Left lung (tissue), 14 donors: ENCODE measurements at places on chromosomes 13 and 19. TPM values are rescaled to one million over a fixed set of nuclear protein-coding genes. Genes with fewer than 3 reads are reported as not detected.

The OR10H1 gene
- polyA plus RNA-seq, result 0.11 TPM

The ZNF776 gene
- polyA plus RNA-seq, result 45.8 TPM

The ADM5 gene
- polyA plus RNA-seq, result 2.2 TPM

The RNF17 gene
- not detected for polyA plus RNA-seq

The TARM1 gene
- 0.24 TPM for polyA plus RNA-seq

The THSD8 gene
- polyA plus RNA-seq, result 6.8 TPM

The SULT2A1 gene
- 0.13 TPM for polyA plus RNA-seq

The METTL21C gene
- not detected for polyA plus RNA-seq

The PINLYP gene
- polyA plus RNA-seq, result 15.4 TPM

The WDR87 gene
- 0.04 TPM for polyA plus RNA-seq

The KLF5 gene
- 21.6 TPM for polyA plus RNA-seq

The PNMA8A gene
- 14.6 TPM for polyA plus RNA-seq

The CXCL17 gene
- polyA plus RNA-seq, result 8.8 TPM

The TBXA2R gene
- 3.4 TPM for polyA plus RNA-seq

The ZSWIM4 gene
- polyA plus RNA-seq, result 8.6 TPM

The PRSS57 gene
- polyA plus RNA-seq, result 0.35 TPM

The NCCRP1 gene
- polyA plus RNA-seq, result 0.20 TPM

The U2AF1L4 gene
- polyA plus RNA-seq, result 19.0 TPM

The OVOL3 gene
- polyA plus RNA-seq, result not detected

The DCLK1 gene
- polyA plus RNA-seq, result 12.9 TPM

The PTGIR gene
- polyA plus RNA-seq, result 14.1 TPM

The CLEC17A gene
- not detected for polyA plus RNA-seq

The PGLYRP2 gene
- polyA plus RNA-seq, result not detected

The SGCG gene
- 15.1 TPM for polyA plus RNA-seq

The ZNF229 gene
- 11.4 TPM for polyA plus RNA-seq

The OR7A5 gene
- polyA plus RNA-seq, result not detected

The ZNF560 gene
- 0.59 TPM for polyA plus RNA-seq
